ENCODE measurements at places on chromosomes 13 and 19.

DNA sequence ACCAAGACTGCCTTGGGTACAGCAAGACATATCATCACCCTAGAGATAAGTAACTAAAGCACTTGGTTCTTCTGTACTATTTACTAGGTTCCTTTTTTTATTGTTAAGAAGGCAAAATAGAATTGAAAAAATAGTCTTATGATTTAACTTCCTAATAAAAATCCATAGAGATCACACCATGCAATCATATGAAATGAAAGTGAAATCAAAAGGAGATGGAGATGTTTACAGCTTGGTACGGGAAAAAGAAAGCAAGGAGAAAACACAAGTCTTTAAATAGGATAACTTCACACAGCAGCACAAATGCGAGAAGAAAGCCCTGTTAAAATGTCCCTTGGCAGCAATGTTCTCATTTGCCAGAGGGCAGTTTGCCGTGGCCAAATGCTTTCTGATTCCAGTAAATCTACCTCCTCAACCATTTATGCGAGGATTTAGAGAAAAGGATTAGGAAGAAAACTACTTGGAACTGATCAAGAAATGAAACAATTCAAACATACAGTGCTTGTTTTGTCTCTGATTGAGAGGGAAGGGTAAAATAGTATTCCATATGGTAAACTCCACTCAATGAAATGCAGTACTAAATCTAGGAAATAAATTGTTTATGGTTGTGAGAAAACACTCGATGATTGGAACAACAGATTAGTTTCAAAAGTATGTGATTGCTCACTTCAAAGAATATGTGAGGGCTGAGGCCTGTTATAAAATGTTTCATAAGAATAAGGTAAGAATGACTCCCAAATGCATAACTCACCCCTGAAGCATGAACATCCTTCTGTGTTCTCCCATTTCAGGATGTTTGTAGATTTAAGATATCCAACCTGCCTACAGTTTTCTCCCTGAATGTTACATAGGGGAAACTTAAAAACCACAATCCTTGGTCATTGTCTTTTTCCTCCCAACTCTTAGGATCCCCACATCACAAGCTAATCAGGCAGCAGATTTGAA, 487.8 kb downstream of the DACH1 start:
- DNase-seq: no peak

DNA sequence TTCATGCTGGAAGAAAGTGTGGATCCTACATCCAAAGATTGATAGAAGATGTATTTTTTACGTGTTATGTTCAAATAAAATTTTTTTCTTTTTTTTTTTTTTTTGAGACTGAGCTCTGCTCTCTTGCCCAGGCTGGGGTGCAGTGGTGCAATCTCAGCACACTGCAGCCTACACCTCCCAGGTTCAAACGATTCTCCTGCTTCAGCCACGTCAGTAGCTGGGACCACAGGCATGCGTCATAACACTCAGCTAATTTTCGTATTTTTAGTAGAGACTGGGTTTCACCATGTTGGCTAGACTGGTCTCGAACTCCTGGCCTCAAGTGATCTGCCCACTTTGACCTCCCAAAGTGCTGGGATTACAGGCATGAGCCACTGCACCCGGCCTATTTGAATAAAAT, 65.7 kb downstream of the KLF12 start:
- no peak for DNase-seq

- DNase-seq: no peak
Measured at GRCh38 chr13:53151336-53152056, 122.9 kb downstream of the OLFM4 start.

- no peak for DNase-seq
Measured at GRCh38 chr13:44790289-44790688, 199.0 kb downstream of the NUFIP1 start.

GRCh38 chr19:39436350-39436716, 584 bp upstream of the RPS16 start:
- no peak for DNase-seq

GRCh38 chr13:25690582-25690981, 318.8 kb downstream of the ATP8A2 start:
- DNase-seq: no peak

DNA sequence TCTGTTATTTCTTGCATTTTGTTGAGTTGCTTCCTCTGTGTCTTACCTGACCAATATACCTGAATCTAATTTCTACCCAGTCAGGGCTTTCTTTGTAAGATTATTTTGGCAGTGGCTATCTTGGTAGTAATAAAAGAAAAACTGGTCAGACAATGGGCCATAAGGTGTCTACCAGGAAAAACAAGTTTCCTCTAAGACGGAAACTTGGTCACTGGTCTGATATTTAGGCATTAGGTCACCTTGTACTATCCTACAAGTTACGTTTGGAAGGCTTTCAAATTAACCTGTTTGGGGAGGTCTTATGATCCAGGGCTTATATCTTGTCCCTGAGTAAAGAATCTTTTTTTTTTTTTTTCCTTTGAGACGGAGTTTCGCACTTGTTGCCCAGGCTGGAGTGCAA, 9.2 kb downstream of the ZNF823 start:
- DNase-seq: no peak

DNA sequence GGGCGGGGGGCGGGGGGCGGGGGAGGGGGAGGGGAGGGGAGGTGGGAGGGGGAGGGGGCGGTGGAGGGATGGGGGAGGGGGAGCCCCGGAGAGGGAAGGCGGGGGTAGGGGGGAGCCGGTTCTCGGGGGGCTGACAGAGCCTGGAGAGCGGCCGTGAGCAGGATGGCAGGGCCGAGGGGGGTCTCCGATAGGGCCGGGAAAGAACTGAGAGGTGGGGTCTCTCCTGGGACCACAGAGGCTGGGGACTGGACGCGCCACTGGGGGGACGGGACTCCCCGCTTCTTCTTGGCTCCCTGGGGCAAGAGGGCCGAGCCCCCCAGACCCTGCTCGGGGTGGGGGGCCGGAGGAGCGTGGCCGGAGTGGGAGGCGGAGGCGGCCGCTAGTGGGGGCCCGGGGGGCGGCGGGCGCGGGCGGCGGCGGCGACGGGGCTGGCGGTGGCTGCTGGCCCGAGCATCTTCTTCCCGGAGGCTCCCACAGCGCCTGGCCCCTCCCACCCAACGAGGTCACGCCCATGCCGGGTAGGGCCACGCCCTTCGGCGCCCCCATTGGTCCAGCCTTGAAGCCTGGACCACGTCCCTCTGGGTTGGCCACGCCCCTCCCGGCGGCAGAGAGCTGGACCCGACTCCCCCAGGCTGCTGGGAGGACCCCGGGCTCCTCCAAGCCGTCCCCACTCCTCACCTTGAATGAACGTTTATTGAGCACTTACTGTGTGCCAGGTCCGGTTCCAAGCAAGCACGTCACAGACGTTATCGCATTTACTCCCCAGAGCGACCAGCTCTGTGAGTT, at the start of gene NOVA2:
Gene NOVA2 (minus strand): TSS at position 313 of the 786 bp plus-strand sequence. CDS start 514 bp downstream, outside the sequence.
- peak; percentile 24 for DNase-seq
